Left forelimb (tissue), 1 donor: ENCODE measurements at places on chromosomes 6 and 20.

GRCh38 chr20:47603260-47603659, 101.6 kb downstream of the NCOA3 start:
- DNase-seq = no peak

GRCh38 chr20:21522481-21523280, 8.8 kb upstream of the NKX2-2 start:
- DNase-seq = no peak

- DNase-seq = no peak
Measured at GRCh38 chr20:41001497-41001896, 27.1 kb upstream of the TOP1 start.

- no peak for DNase-seq
Measured at GRCh38 chr20:8301655-8302054, 169.6 kb downstream of the PLCB1 start.

DNA sequence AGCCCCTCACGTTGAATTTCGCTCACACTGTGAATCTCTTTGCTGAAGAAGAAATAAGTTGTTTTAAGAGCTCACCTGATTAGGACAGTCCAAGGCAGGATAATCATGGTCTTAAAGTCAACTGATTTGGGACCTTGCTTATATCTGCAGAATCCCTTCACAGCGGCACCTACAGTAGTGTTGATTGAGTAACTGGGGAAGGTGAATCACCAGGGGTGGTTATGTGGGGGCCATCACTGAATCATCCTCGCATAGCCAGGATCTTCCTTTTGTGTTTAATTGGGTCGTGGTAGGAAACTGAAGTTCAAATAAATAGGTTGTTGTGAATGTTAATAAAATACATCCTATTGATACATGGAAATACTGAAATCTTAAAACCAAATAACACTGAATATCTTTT, 20.2 kb upstream of the MICA start:
- DNase-seq = no peak

GRCh38 chr6:4677751-4678065, 98.5 kb upstream of the CDYL start:
- no peak for DNase-seq

GRCh38 chr20:62701161-62702012, 7.2 kb upstream of the NTSR1 start:
- no peak for DNase-seq

DNA sequence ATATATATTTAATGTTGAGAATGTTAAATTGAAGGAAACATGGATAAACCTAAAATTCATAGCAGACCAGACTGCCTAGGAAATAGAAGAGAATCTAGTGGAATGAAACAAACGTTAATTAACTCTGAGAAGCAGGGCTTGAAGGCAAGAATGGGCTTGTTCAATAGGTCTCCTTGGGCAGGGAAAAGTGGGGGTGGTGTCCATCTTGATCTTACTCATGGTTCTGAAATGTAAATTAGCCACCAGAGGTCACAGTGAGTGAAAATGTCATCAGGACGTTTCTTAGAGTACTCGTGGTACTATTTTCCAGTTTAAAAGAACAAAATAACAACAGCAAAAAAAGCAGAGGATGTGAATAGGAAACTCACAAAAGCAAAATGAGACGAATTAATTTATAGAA, 66.8 kb upstream of the BTBD3 start:
- no peak for DNase-seq

GRCh38 chr6:24883618-24884017, 52.1 kb downstream of the RIPOR2 start:
- DNase-seq = no peak

GRCh38 chr20:41369673-41370072, 3.1 kb upstream of the EMILIN3 start:
- DNase-seq = no peak

DNA sequence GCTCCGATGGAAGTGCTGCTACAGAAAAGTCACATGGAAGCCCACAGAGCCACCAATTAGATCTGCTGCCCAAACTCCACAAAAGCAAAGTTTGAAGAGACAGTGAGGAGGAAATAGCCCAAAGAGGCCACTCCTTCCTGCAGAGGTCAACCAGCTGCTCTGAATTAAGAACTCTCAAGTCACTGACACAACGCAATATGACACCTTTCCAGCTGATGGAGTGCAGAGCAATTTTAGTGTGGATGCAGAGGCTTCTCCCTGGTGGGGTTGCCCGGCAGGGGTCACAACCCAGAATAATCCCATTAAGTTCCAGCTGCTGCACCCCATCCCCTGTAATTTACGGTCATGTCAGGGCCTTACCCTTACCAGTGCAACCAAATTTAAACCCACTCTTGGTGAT, 361.9 kb upstream of the JARID2 start:
- no peak for DNase-seq

GRCh38 chr6:145263778-145264211, 471.5 kb downstream of the EPM2A start:
- no peak for DNase-seq

DNA sequence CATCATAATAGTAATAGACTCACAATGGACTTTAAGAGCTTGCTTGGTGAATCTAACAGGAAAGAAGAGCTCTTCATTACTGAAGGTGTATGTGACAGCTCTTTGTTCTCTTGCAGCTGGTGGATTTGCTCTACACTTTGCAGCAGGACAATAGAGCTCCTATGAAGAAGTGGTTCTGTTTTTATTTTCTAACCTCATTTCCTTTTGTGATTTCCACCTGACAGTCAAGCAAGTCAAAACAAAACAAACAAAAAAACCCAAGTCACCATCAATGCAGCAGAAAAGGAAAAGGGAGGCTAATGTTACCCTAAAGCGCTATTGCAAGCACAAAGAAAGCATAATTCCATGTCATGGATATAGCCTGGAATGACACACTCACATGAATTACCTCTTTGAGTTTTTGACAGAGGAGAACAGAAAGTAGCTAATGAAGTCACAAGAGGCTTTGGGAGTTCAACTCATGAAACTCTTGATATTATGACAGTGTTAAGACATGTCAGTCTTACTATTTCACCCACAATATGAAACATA, 1188.1 kb downstream of the EPHA7 start:
- DNase-seq = no peak

- no peak for DNase-seq
Measured at GRCh38 chr20:18390201-18390600, 76.6 kb downstream of the DZANK1 start.

DNA sequence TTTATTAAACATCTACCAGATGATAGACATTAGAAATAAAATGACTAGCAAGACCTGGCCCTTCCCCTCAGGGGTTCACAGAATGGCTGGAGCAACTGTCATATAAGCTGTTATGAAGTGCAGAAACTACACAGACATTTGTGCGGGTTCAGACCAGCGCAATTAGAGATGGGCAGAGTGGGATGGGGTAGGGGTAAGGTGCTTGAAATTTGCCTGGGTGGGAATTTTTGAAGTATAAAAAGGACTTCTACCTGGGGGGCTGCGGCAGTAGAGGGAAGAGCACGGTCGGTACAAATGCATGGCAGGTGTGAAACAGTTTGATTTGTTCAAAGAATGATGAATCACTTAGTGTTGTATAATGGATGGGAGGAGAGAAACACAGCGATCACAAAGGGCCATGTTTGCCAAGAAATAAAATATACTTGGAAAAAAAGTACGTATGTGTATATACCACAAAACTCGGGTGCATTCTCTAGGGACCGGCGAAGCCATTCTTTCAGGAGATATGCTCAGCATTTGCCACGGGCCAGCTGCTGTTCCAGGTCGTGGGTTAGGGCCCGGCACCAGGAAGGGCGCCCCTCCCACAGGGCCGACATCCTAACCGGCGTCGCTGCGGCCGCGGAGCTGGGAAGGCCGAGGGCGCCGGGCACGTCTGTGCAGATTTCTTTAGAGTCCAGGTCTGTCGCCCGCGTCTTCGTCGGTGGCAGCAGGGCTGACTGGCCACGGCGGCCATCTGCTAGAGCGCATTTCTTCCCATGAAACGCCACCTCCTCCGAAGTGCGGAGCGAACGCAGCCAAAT, 809 bp upstream of the NOL7 start:
- no peak for DNase-seq

GRCh38 chr6:105374010-105374420, 28.9 kb downstream of the PREP start:
- DNase-seq = no peak

DNA sequence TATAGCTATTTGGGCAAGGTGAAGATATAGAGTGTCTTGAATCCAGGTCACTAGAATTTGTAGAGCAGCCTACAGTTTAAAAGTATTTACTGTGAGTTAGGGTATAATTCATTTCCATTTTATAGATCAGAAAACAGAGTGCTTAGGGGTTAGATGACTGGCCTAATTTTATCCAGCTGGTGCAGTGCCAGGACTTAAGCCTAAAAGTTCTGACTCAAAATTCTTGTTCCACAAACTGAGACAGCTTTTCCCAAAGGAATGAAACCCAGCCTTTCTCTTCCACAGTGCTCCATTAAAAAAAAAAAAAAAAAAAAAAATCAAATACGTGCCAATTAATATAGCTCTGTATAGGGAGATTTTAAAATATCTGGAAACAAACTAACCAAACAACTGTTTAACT, 441.0 kb upstream of the MARCKS start:
- DNase-seq = no peak

GRCh38 chr6:7727086-7727945, 1.4 kb downstream of the BMP6 start:
- peak; percentile 72 for DNase-seq

DNA sequence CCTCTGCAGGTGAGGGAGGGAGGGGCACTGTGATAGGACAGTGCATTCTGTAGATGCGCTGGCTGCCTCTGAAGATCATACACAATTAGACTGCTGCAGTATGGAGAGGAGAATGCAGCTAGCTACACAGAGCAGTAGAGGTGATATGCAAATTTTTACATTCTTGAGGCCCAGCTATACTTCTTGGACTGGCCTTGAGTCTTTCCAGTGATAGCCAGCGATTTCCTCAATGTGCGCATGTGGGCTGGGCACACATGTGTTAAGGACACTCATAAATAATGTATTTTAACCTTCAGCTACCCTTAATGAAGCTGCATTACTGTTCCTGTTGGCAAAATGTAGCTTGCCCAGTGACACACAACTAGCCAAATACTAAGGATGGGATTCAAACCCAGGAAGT, 19.0 kb downstream of the TTPAL start:
- DNase-seq = no peak

GRCh38 chr20:16018881-16019280, 554.4 kb downstream of the KIF16B start:
- no peak for DNase-seq

DNA sequence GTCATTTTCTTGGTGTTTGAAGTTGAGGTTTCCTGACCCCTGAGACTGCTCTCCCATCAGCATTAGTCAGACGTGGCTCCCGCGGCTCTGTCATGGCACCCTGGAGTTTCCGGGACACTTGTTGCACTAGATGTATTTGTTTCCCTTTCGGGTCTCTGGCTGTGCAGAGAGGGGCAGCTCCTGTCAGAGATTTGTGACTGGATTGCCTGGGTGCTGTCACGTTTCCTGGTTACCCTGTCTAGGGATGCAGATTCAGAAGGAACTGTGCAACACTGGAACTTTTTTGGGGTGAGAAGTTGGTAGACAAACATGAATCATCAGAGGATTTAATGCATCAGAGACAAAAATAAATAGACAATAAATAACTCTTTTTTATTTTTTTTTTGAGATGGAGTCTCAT, 431.8 kb upstream of the MAN1A1 start:
- DNase-seq = no peak

- DNase-seq = no peak
Measured at GRCh38 chr6:169902070-169902469, 150.6 kb downstream of the ERMARD start.

GRCh38 chr20:63521602-63522001, 1.0 kb downstream of the PPDPF start:
- DNase-seq = no peak

- DNase-seq = no peak
Measured at GRCh38 chr6:146286961-146287360, 256.7 kb upstream of the RAB32 start.

DNA sequence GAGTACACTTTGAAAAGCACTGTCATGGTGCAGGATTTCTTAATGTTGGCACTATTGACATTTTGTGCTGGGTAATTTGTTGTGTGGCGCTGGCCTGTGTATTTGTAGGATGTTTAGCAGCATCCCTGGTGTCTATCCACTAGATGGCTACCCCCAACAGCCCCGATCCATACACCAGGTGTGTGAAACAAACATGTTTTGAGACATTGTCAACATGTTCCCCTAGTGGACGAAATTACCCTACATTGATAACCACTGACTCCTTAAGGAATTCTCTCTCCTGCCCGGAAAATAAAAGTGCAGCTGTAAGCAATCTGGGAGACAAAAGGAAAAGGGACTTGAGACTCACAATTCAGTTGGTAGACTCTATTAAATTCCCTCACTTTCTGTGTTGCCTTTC, 52.6 kb upstream of the TMEM200A start:
- DNase-seq = no peak

DNA sequence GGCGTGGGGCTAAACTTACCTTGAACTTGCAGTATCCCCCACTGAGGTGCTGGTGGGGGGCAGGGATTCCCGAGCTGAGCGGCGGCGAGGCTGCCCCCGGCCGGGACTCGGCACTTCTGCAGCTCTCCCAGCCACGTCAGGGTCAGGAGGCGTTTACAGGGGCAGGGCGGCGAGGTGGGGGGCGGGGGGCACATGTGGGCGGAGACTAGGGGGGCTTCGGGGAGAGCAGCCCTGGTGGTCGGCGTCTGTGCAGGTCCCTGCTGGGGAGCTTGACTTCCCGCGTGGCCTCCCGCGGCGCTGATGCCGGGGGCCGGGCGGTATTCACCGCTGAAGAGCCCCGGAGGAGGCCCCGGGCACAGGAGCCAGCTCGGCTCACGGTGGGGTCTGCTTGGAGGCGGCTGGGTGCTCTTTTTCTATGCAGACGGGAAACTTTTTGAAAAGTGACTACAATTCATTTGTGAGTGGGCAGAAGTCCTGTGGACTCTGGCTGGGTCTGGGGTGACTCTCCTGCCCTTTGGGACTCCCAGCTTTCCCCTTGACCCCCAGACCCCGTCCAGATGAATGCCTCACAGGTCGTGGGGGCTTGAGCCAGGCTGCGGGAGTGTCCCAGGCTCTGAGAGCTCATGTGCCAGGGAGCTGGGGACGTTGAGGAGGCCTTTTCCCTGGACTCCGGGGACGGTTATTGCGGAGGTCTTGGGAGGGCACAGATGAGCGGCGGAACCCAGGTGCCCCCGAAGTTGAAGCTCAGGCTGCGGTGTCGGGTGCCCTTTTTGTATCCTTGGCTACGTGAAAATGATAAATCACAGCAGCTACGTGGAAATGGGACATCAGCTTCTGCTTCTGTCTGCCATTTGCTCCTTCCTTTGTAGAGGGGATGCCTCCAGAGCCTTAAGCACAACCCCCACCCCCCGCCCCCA, 75.9 kb upstream of the GATA5 start:
- no peak for DNase-seq

DNA sequence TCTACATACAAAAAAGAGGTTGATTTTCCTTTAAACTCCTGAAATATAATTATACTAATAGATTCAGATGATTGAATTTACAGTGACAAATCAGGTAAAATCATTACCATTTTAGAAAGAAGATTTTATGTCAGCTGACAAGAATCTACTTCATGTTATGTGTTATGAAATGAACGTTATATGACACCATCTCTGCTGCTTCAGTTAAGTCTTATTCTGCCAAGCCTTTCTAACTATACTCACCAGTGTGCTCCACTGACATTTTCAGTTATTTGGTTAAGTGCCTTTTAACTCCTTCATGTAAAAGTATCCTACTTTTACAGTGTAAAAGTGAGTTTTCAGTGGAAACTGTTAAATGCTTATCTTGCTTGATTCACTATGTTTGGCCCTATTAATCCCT, 80.4 kb downstream of the RWDD2A start:
- DNase-seq = no peak

GRCh38 chr20:17530716-17531664, at the start of gene BFSP1:
Gene BFSP1, minus strand, starts transcription at chr20:17531379. Its CDS starts 50 bp downstream, at chr20:17531329.
- peak; percentile 82 for DNase-seq
